ENCODE measurements at places on chromosomes 6 and 20.

DNA sequence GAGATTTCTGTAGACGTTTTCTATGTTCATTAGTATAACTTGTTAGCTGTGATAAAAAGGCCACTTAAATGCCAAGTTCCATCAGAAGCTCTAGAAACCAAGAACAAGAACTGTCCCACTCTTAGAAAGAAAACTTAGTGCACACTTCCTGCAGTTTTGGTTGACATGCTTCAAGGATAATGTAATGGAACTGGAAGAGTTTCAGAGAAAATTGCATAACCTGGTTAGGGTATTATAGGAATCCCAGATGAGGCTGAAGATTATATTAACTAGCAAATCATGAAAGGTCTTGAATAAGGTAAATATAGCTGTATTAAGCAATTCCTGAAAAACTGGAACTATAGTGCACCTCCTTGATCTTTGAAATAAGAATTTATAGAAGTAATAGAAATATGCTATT is 1.8 kb upstream of the PHACTR2 start:
- peaks cover 37% of the 10 kb centered on the region for H3K27me3 ChIP-seq
- H3K27ac ChIP-seq: no peak overlapping the region
- no peaks in the 10 kb centered on the region for H3K36me3 ChIP-seq
- no peak for DNase-seq
- peaks cover 15% of the 10 kb centered on the region for H3K4me1 ChIP-seq

DNA sequence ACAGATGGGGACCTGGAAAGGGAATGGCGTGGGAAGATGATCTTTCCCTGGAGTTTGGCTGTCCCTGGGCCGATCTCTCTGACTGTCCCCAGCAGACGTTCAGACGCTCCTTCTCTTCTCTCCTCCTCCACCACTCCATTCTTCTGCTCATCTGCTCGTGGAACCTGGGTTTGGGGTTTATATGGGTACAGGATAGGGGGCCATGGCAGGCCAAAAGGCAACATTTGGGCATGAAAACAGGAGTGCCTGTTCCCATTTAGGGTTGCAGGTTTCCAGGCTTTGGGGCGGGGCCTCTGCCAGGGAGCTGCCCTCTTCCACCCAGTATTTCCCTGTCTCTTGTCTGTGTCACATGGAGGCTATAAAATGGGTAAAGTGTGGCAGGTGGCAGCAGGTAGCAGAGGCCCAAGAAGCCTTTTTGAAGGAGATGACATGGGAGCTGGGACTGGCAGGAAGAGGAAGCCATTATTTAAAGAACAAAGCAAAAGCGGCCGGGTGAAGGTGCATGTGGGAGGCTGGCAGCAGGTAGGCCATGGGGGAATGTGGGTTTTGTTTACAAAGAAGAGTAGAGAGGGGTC is 203.7 kb downstream of the BMP7 start:
- no peaks in the 10 kb centered on the region for H3K36me3 ChIP-seq
- no peak overlapping the region for H3K27ac ChIP-seq
- H3K27me3 ChIP-seq: peaks cover 9% of the 10 kb centered on the region
- H3K4me3 ChIP-seq: no peak overlapping the region

GRCh38 chr6:157715728-157716164 is 107.3 kb upstream of the SNX9 start:
- DNase-seq: no peak
- peaks cover 6% of the 10 kb centered on the region for H3K27me3 ChIP-seq
- H3K4me1 ChIP-seq: no peaks in the 10 kb centered on the region

DNA sequence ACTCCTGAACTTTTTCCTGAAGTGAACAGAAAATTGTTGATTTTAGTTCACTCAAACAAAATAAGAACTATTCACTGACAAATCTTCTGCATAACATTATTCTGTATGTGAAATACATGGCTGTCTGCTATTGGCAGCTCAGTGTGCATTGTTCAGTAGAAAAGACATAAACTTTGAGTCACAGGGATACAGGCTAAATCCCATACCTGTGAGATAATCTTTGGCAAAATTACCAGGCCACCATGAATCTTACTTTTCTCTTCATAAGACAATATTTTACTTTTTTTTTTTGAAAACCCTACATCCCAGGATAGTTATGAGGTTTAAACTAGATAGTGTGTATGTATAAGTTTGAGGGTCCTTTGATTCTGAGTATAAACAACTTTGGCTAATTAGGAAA is 224.8 kb downstream of the GRM1 start:
- H3K27me3 ChIP-seq: no peaks in the 10 kb centered on the region
- H3K4me3 ChIP-seq: no peak overlapping the region
- DNase-seq: no peak
- H3K4me1 ChIP-seq: no peaks in the 10 kb centered on the region

- no peaks in the 10 kb centered on the region for H3K27me3 ChIP-seq
- no peak overlapping the region for H3K27ac ChIP-seq
- no peak for DNase-seq
- no peaks in the 10 kb centered on the region for H3K36me3 ChIP-seq
- no peaks in the 10 kb centered on the region for H3K4me1 ChIP-seq
These were observed 70.4 kb downstream of the DOK5 start for GRCh38 chr20:54545676-54546358.

GRCh38 chr6:15557174-15557573 is 105.7 kb downstream of the DTNBP1 start:
- no peak overlapping the region for H3K4me3 ChIP-seq
- H3K27ac ChIP-seq: no peak overlapping the region
- no peaks in the 10 kb centered on the region for H3K4me1 ChIP-seq
- no peak for DNase-seq
- no peaks in the 10 kb centered on the region for H3K27me3 ChIP-seq

GRCh38 chr6:136089876-136090275 is 160.2 kb downstream of the MTFR2 start:
- H3K27me3 ChIP-seq: peaks cover 3% of the 10 kb centered on the region
- no peak overlapping the region for H3K4me3 ChIP-seq
- H3K36me3 ChIP-seq: no peaks in the 10 kb centered on the region
- no peak overlapping the region for H3K27ac ChIP-seq

DNA sequence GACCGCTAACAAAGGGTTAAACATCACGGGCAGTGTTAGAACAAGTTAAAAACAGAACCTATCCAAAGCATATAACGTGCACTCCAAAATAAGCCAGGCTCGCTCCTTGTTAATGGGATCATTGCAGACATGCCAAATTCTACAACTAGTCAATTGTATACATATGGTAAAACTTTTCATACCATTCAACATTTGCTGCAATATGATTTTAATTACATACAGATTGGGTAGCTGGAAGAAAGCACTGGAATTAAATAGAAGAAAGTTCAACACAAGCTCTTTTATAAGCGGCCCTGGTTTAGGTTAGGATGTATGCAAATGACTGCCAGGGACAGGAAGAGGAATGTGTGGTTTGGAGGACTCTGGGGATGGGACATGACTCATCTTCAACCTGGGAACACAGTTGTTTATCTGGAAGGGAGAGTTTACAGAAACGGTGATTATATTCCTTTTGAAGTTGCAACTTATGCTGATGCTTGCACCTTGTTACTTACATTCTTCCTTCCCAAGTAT is 62.5 kb upstream of the TIAM2 start:
- no peak for DNase-seq
- peaks cover 3% of the 10 kb centered on the region for H3K4me1 ChIP-seq
- no peaks in the 10 kb centered on the region for H3K27me3 ChIP-seq
- no peaks in the 10 kb centered on the region for H3K36me3 ChIP-seq

DNA sequence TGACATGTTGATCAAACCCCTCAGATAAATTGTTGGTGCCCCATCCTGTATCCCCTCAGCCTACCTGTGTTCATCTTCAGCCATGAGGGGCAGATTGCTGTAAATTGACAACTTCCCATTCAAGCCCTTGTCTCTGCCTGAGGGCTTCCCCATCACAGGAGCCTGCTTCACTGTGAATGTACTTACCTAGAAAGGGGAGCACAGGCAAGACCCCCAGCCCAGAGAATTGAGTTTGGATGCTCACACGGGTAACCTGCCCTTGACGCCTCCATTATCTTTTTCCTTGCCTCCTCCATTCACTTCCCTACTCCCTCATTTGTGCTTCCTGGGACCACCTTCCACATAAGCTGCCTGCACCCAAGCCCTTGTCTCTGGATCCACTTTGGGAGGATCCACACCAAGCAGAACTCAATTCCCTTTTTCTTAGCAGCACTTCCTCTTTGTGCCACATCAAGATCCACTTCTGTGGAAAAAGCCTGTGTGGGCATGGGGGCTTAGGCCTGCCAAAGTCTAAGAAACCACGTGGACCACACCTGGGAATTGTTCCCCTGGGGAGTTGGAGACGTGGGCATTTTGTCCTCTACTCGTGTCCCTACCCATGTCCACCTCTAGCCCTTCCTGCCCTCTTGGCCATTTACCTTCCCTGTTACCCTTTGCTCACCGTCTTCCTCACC is 103.4 kb upstream of the FOXA2 start:
- H3K27me3 ChIP-seq: no peaks in the 10 kb centered on the region
- no peak for DNase-seq
- no peak overlapping the region for H3K4me3 ChIP-seq
- peaks cover 2% of the 10 kb centered on the region for H3K4me1 ChIP-seq
- H3K36me3 ChIP-seq: no peaks in the 10 kb centered on the region
- H3K27ac ChIP-seq: no peak overlapping the region

DNA sequence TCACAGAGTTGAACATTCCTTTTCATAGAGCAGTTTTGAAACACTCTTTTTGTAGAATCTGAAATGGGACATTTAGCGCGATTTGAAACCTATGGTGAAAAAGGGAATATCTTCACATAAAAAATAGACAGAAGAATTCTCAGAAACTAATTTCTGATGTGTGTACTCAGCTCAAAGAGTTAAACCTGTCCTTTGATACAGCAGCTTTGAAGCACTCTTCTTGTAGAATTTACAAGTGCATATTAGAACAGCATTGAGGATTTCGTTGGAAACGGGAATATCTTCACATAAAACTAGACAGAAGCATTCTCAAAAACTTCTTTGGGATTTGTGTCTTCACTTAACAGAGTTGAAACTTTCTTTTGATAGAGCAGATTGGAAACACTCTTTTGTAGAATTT is 650.7 kb upstream of the ZNF337 start:
- no peak overlapping the region for H3K4me3 ChIP-seq
- peaks cover 2% of the 10 kb centered on the region for H3K4me1 ChIP-seq
- no peak overlapping the region for H3K27ac ChIP-seq
- no peaks in the 10 kb centered on the region for H3K27me3 ChIP-seq
- H3K36me3 ChIP-seq: peaks cover 35% of the 10 kb centered on the region

GRCh38 chr20:11080781-11081377 is 407.1 kb upstream of the JAG1 start:
- no peaks in the 10 kb centered on the region for H3K27me3 ChIP-seq
- H3K27ac ChIP-seq: no peak overlapping the region
- no peaks in the 10 kb centered on the region for H3K36me3 ChIP-seq
- DNase-seq: no peak
- H3K4me1 ChIP-seq: no peaks in the 10 kb centered on the region

- H3K27me3 ChIP-seq: peaks cover 15% of the 10 kb centered on the region
- H3K4me1 ChIP-seq: peaks cover 7% of the 10 kb centered on the region
- H3K4me3 ChIP-seq: no peak overlapping the region
- DNase-seq: no peak
These were observed 32.5 kb downstream of the BFSP1 start for GRCh38 chr20:17498641-17499040.

DNA sequence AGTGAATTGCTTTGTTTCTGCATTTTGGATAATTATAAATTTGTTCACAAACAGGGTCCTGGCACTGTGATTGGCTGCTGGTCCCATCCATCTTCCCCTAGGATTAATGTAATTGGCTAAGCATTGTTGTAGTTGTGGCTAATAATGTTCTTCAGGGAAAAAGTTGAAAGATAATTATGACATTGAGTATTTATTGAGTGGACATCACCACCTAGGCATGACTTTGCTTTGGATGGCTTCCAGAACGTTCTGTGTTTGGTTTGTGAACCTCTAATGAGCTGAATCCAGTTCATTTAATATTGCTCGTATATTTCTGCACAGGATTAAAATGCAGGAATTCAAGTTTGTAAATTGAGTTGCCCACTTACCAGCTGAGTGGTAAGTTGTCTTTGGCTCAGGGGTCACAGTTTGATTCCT is 55.1 kb downstream of the ARID1B start:
- H3K4me1 ChIP-seq: peaks cover 11% of the 10 kb centered on the region
- DNase-seq: no peak
- no peak overlapping the region for H3K27ac ChIP-seq
- H3K4me3 ChIP-seq: no peak overlapping the region

GRCh38 chr6:43708860-43709653 is 21.5 kb upstream of the MRPS18A start:
- peaks cover 23% of the 10 kb centered on the region for H3K4me1 ChIP-seq
- peaks cover 36% of the 10 kb centered on the region for H3K27me3 ChIP-seq
- H3K27ac ChIP-seq: no peak overlapping the region
- H3K36me3 ChIP-seq: no peaks in the 10 kb centered on the region
- H3K4me3 ChIP-seq: no peak overlapping the region

DNA sequence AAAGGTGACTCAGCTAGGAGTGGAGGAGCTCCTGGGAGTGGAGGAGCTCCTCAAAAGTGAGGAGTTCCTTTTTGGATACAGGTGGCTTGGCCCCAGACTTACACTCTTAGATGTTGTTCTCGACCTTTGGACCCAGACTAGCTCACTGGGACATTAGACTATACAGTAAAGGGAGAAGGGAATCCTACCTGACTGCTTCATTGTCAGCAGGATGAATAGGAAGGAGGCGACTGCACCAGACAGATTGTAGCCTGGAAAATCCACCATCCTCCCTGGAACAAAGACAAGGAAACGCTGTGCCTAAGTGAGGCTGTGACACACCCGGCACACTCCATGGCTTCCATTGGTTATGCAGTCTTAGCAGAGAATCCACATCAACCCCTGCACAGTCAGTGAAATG is at the start of gene BTNL2:
BTNL2 (minus strand) TSS at position 325 of the 400 bp plus-strand sequence; CDS start at position 267, 58 bp downstream.
- H3K4me1 ChIP-seq: no peaks in the 10 kb centered on the region
- H3K36me3 ChIP-seq: no peaks in the 10 kb centered on the region
- H3K27me3 ChIP-seq: peaks cover 46% of the 10 kb centered on the region
- DNase-seq: no peak

DNA sequence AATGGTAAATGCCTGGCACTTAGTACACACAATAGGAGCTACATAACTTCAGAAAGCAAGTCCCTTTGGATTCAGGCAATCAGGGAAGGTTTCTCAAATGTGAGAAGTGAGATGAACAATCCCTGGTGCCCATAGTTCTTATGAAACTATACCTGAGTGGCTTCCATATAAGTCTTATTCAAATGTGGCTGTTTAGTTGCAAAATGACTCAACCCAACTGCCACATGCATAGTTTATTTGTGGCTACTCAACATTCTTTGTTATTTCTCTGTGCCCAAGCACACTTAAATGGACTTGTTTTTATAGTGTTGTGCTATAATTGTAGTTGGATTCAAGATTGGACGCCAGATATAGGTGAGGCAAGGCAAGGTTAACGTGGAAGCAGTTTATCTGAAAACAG is 93.7 kb upstream of the ATXN1 start:
- peaks cover 16% of the 10 kb centered on the region for H3K27me3 ChIP-seq
- peaks cover 11% of the 10 kb centered on the region for H3K4me1 ChIP-seq
- DNase-seq: no peak
- H3K27ac ChIP-seq: no peak overlapping the region
- H3K36me3 ChIP-seq: no peaks in the 10 kb centered on the region

DNA sequence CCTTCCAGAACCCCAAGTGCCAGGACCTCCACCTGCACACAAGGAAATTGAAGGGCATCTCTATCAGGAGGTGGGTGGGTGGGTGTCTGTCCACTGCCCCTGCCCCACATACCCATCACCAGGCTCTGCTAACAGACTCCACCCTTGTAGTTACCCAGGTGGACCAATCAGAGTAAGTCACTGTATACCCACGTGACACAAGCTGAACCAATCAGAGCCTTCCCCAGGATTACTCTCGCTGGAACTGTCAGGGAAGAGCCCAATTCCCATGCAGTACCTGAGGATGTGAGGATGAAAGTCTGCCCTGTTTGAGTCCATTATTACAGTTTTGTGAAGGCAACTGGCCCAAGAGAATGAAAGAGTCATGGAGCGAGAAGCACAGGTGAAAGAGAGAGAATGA is 4.2 kb downstream of the OCSTAMP start:
- H3K4me3 ChIP-seq: no peak overlapping the region
- no peak overlapping the region for H3K27ac ChIP-seq
- no peaks in the 10 kb centered on the region for H3K36me3 ChIP-seq
- H3K27me3 ChIP-seq: no peaks in the 10 kb centered on the region

All from activated CD8-positive, alpha-beta T cell treated with anti-CD3 and anti-CD28 coated beads, Interleukin-2, amount 10 ng/mL, durations not matched to agents 7 days and 5 days (primary cell).